ENCODE measurements at places on chromosomes 5 and 9.

GRCh38 chr5:125409861-125410536 is 663.6 kb upstream of the ZNF608 start:
- DNase-seq, result no peak

DNA sequence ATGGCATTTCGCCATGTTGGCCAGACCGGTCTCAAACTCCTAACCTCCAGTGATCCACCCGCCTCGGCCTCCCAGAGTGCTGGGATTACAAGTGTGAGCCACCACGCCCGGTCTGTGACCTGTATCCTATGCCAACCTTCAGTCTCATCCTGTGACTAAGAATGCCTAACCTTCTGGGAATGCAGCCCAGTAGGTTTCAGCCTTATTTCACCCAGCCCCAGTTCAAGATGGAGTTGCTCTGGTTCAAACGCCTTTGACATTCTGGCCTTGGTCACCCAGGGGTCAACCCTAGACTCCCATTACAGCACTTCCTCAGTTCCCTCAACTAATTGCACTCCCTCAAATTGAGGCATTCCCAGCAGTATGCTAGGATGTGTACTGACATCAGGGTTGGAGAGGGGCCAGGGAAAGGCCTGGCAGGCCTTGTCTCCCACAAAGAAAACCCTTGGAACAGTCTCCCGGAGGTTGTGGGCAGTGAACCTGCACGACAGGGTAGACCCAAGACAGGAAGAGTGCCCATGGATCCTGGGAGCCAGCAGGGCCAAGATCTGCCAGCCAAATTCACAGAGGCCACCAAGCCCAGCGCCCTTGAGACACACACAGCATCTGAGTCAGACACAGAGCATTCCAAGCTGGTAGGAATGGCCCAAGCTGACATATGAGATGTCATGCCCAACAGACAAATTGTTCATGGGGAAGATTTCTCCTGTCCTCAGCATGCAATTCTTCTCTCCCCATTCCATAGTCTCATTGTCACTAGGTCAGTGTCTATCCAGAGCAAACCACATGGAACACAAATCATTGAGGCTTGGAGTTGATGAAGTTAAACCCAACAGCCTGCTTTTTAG is 24.9 kb upstream of the SMU1 start:
- peak; percentile 77 for DNase-seq

DNA sequence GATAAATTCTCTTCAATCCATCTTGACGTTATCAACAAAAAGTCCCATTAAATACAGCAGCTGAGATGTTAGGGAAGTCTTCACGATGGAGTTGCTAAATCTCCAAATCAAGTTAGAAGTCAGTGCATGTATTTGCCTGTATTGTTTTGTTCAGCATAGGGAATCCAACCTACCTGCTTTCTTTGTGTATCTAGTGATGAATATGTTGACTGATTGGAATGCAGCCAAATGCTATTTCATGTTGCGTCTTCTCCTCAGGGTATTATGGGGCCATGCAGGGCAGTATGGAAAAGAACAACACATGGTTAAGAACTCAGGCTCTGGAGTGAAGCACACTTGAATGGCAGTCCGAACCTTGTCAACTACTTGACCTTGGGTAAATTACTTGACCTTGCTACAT is 529.5 kb upstream of the ZNF462 start:
- DNase-seq, result no peak

GRCh38 chr5:151671950-151672349 is 14.8 kb downstream of the SPARC start:
- DNase-seq, result peak; percentile 56

Data from GM03348 (cell line).